ENCODE measurements at places on chromosomes 1 and 21.
A peak's percentile ranks its signal among the peaks of the same experiment; 100 is the strongest.

- DNase-seq, result no peak
Measured at GRCh38 chr21:36962098-36962780, 4.2 kb downstream of the HLCS start.

GRCh38 chr1:203290261-203291089 is 14.8 kb upstream of the BTG2 start:
- DNase-seq, result peak; percentile 97

- DNase-seq, result peak; percentile 10
Measured at GRCh38 chr21:20999659-21000058, 1.4 kb downstream of the NCAM2 start.

DNA sequence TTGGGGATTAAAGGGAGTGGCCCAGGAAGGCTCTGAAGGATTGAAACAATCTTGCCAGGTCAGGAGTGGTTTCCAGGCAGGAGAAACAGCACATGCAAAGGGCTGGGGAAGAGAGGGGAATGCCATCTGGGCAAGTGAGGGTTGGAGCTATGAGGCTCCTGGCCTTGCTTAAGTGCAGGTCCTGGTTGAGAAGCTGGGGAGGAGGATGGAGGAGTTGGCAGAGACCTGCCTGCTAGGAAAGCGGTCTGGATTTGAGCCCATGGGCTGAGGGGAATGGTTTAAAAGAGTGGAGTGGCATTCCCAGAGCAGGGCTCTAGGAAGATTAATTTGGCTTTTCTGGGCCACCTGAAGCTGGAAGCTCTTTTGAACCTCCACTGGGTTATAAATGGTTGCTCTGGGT is 9.2 kb downstream of the IGSF21 start:
- DNase-seq, result no peak

DNA sequence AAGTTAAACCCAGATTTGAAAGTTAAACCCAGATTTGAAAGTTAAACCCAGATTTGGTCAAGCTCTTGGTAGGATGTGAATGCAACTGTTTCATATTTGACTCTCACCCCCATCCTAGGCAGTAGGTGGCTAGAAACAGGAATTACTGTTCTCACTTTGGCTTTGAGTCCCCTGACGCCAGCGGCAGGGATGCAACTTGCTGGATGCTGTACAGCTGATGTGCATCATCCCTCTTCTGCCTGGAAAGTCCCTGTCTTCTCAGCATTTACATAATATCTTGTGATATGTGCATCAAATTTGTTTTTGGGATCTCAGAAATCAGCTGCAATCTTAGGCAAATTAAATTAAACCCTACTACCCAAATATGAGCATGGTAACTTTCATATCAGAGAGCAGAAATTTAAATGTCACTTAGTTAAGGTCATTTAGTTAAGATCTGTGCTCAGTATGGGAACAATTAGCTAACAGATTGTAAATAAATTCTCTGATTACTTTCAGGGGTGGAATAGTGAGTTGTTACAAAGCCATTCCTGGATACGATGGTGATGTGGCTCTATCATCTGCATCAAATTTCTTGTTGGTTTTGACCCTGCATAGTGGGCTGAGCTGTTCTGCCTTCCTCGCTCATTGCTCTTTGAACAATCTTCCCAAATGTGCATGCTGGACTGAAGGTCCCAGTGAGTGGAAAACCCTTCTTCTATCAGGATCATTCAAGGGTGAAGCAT is 6.8 kb upstream of the HAO2 start:
- DNase-seq, result no peak

DNA sequence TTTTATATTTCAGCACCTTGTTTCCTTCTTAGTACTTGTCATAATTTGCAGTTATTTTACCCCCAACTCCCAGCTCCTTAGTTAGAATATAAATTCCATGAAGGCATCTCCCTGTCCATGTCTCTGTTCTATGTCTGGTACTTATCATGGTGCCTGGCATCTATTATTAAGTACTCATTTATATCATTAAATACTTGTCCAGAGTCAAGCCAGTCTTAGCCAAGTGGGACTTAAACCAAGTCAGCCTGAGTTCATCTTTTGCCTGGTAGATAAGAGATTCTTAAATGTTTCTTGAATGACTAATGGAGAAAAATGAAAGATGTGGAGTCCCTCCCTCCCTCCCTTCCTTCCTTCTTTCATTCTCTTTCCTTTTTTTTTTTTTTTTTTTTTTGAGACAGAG is 9.4 kb downstream of the SLC25A44 start:
- DNase-seq, result no peak

- DNase-seq, result no peak
Measured at GRCh38 chr1:75632350-75632949, 21.5 kb upstream of the SLC44A5 start.
